Breast epithelium (tissue), 4 donors: ENCODE measurements at places on chromosomes 2 and 18. TPM values are rescaled to one million over a fixed set of nuclear protein-coding genes. Genes with fewer than 3 reads are reported as not detected.

The RASGRP3 gene
- total RNA-seq: 13.1 TPM

The UGT1A10 gene
- not detected for total RNA-seq

The PECR gene
- 10.2 TPM for total RNA-seq

The OST4 gene
- 281 TPM for total RNA-seq

The VSNL1 gene
- total RNA-seq: 0.80 TPM

The LRRC30 gene
- total RNA-seq: not detected

The CD302 gene
- 105 TPM for total RNA-seq

The ALPP gene
- total RNA-seq: not detected

The SCN3A gene
- 5.3 TPM for total RNA-seq

The ST6GAL2 gene
- 2.3 TPM for total RNA-seq

The CHN1 gene
- total RNA-seq: 9.8 TPM

The GCG gene
- not detected for total RNA-seq

The RAB6C gene
- total RNA-seq: 1.6 TPM

The AKAIN1 gene
- not detected for total RNA-seq

The OR6B2 gene
- total RNA-seq: not detected

The PRSS56 gene
- not detected for total RNA-seq

The GAL3ST2 gene
- total RNA-seq: not detected

The SAG gene
- not detected for total RNA-seq

The INSIG2 gene
- total RNA-seq: 13.1 TPM

The COX7A2L gene
- total RNA-seq: 142 TPM

The ANKRD30BL gene
- not detected for total RNA-seq

The MOGAT1 gene
- total RNA-seq: not detected

The SERPINB7 gene
- not detected for total RNA-seq

The CYP27C1 gene
- 0.33 TPM for total RNA-seq

The ZNF396 gene
- total RNA-seq: 2.4 TPM

The ELOA2 gene
- not detected for total RNA-seq

The MARCO gene
- 6.6 TPM for total RNA-seq

The CCDC178 gene
- total RNA-seq: 1.6 TPM

The MOCOS gene
- 9.7 TPM for total RNA-seq

The DIPK1C gene
- not detected for total RNA-seq

The NT5DC4 gene
- not detected for total RNA-seq

The MOB4 gene
- 34.7 TPM for total RNA-seq

The TTC21B gene
- 54.3 TPM for total RNA-seq

The CCBE1 gene
- total RNA-seq: 4.0 TPM

The MDH1 gene
- 147 TPM for total RNA-seq

The GNLY gene
- total RNA-seq: 2.1 TPM

The TMEM200C gene
- 0.98 TPM for total RNA-seq

The GKN1 gene
- total RNA-seq: not detected

The ROCK2 gene
- total RNA-seq: 87.1 TPM

The CCDC142 gene
- 10.6 TPM for total RNA-seq

The NT5C1B gene
- total RNA-seq: not detected

The NTSR2 gene
- not detected for total RNA-seq

The AQP12A gene
- total RNA-seq: not detected

The SOWAHC gene
- 14.7 TPM for total RNA-seq

The MEP1B gene
- total RNA-seq: 0.33 TPM

The FAP gene
- total RNA-seq: 22.4 TPM

The UBXN4 gene
- 101 TPM for total RNA-seq

The HOXD1 gene
- 0.15 TPM for total RNA-seq

The ADRA2B gene
- total RNA-seq: 1.6 TPM

The GALNT1 gene
- 46.5 TPM for total RNA-seq

The PROM2 gene
- total RNA-seq: 48.8 TPM

The TMEM178A gene
- total RNA-seq: 3.6 TPM

The DOK6 gene
- 1.0 TPM for total RNA-seq
